ENCODE measurements at places on chromosomes 4 and X.

GRCh38 chr4:38163216-38164006, 203.2 kb downstream of the PTTG2 start:
- DNase-seq, result no peak

DNA sequence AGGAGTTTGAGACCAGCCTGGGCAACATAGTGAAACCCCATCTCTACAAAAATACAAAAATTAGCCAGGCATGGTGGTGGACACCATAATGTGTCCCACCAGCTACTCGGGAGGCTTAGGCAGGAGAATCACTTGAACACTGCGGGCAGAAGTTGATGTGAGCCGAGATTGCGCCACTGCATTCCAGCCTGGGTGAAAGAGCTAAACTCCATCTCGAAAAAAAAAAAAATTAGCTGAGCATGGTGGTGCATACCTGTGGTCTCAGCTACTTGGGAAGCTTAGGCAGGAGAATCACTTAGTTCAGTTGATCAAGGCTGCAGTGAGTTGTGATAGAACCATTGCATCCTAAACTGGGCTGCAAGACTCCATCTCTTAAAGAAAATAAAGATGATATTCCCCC, 91.2 kb downstream of the PLS3 start:
- DNase-seq, result no peak

DNA sequence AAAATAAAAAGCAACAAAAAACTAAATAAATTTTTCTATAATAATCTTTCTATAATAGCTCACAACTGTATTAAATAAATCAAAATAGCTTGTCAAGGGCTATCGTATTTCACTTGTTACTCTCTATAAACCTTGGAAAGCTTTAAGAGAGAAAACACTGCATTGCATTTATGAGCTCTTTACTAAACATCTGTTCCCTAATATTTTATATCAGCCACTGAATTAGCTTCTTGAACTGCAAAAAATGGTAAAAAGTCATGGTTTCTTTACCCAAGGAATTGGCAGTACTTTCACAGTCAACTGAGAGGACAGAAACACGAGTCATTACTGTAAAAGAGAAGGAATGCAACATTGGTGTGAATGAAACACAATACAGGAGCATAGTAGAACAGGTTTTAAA, 671.2 kb downstream of the PCDH18 start:
- DNase-seq, result no peak

GRCh38 chrX:24561121-24561520, 86.0 kb downstream of the PCYT1B start:
- no peak for DNase-seq

GRCh38 chrX:15834053-15834452, 20.6 kb downstream of the AP1S2 start:
- no peak for DNase-seq

GRCh38 chrX:51955200-51955599, 61.8 kb downstream of the MAGED1 start:
- DNase-seq, result no peak

Data from HS-5 (cell line).